ENCODE measurements at places on chromosomes 12 and 14.

- DNase-seq = no peak
These were observed 6.0 kb downstream of the ALKBH2 start for GRCh38 chr12:109087250-109087649.

DNA sequence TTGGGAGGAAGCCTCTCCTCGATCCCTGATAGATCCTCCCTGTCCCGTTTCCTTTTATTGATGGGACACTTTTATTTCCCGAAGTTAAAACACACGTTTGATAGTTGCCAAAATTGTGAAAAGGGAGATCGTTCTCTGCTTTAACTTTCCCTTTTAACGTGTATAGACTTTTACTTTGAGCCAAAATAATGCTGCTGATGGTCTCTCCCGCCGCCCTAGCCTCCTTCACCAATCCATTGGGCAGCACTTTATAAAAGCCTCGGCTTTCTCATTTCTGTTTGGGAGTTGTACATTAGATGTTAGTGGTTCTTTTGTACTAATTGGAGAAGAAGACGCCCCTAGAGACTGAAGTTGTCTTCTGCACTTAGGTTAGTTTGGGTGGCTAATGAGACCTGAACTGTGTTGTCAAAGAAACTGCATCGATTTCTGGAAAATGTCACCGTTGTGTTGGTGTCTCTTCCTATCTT is 1.4 kb downstream of the TMTC2 start:
- DNase-seq = no peak

GRCh38 chr14:21653331-21653885 is at the start of gene OR4E2:
TSS of gene OR4E2 (plus strand) at chr14:21653835. CDS start at chr14:21665083, 11,248 bp downstream.
- DNase-seq = no peak

- no peak for DNase-seq
These were observed 9.7 kb downstream of the NAP1L1 start for GRCh38 chr12:76074701-76075336.

GRCh38 chr12:110862329-110862728 is 15.5 kb downstream of the CCDC63 start:
- no peak for DNase-seq

GRCh38 chr14:29442696-29443095 is 485.0 kb downstream of the PRKD1 start:
- no peak for DNase-seq

DNA sequence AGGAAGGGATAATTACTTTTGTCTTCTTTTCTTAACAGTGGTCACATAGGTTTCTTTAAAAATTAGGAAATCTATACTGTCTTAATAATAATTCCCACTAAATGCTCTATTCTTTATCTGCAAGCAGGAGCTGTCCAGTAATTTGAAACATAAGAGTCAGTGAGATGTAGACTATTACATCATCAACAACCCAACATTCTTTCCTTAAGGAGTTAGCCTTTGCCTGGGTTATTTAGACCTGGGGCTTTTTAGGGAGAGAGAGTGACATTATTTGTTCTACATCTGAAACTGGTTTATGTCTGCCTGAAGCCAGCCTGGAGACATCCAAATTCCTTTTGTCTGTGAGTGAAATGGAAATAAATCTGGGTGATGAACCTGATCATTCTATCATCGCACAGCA is 294.4 kb downstream of the TMTC2 start:
- no peak for DNase-seq

- no peak for DNase-seq
These were observed 3.4 kb downstream of the ABCD2 start for GRCh38 chr12:39616251-39616650.

GRCh38 chr12:123997033-123997822 is 24.2 kb downstream of the ZNF664 start:
- no peak for DNase-seq

DNA sequence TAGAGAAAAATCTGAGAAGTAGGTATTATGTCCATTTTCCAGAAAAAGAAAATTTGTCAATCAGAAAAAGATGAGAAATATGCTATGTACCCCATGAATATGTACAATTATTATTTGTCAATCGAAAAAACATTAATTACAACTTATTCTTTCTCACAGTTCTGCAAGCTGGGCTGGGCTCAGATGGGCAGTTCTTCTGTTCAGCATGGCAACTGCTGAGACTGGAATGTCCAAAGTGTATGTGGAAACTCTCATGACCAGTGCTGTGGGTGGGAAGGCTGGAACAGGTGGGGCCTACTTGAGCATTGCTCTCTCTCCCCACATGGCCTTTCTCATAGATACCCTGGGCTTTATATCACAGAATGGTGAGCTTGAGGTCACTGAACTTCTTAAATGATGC is 450.3 kb upstream of the TBX3 start:
- DNase-seq = no peak

GRCh38 chr12:14560904-14561574 is 6.6 kb downstream of the PLBD1 start:
- DNase-seq = no peak

- DNase-seq = no peak
These were observed 59.7 kb downstream of the DAO start for GRCh38 chr12:108939594-108939993.

DNA sequence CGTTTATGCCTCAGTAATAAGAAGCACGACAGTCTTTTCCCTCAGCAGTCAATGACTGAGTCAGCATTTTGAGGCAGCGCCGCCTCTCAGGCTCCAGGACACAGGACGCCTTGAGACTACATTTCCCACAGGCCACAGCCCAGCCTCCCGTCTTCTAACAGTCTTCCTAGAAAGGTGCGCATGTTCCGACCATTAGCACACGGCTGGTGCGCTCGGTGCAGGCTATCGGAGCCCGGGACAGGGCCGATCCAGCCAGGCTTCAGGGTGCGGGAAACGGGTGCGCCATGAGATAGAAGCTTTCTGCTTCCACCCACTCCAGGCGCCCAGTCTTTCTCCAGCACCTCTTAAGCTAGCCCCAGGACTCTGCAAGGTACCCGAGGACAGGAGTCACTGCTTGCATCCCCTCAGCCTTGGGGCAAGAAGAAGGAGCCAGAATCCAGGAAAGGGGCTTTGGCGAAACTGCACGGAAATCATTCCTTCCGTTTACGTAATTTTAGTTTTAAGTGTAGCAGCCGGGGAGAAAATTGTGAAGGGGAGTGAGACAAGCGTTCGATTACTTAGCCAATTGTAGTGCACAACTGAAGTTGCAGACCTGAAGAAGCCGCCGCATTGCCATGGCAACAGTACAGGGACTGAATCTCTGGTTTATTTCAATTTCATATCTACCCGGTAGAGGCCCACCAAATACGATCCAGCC is 54.0 kb downstream of the ZNF641 start:
- DNase-seq = peak; percentile 11

GRCh38 chr12:125129179-125129571 is 63.9 kb downstream of the AACS start:
- DNase-seq = no peak

DNA sequence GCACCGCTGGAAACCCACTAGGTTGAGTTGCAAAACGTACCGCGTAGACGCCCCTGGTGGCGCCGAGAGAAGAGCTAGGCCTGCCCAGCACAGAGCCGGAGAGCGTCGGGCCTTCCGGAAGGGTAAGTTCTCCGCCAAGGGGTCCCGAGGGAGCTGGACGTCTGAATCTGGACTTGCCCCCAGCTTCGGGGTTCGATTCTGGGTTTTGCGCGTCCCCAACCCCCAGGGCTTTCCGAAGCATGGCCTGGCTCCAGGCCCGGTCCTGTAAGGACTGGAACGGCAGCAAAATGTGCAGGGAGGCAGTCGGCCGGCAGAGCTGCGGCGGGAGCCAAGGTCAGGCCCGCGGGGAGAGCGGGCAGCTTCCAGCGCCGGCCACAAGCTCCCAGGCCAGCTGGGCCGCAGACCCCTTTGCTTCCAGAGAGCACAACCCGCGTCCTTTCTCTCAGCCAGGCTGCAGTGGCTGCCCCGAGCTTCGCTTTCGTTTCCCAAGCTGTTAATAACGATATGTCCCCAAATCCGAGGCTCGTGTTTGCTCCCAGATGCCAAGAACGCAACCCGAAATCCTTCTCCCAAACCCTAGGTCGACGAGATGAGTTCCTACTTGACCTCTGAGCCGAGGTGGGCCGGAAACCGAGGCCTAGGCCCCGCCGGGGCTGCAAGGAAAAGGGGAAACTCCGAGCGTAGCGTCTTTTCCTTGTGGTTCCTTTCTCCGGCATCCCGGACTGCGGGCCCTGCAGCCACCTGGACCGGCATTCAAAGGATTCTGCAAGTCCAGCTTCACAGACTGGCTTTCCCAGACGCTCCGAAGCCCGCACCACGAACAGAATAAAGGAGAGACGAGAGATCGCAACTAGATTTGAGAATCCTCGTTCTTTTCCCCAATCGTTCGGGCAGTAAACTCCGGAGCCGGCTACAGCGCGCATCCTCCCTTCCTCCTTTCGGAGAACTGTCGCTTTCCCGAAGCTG is 3.2 kb upstream of the TBX5 start:
- no peak for DNase-seq

DNA sequence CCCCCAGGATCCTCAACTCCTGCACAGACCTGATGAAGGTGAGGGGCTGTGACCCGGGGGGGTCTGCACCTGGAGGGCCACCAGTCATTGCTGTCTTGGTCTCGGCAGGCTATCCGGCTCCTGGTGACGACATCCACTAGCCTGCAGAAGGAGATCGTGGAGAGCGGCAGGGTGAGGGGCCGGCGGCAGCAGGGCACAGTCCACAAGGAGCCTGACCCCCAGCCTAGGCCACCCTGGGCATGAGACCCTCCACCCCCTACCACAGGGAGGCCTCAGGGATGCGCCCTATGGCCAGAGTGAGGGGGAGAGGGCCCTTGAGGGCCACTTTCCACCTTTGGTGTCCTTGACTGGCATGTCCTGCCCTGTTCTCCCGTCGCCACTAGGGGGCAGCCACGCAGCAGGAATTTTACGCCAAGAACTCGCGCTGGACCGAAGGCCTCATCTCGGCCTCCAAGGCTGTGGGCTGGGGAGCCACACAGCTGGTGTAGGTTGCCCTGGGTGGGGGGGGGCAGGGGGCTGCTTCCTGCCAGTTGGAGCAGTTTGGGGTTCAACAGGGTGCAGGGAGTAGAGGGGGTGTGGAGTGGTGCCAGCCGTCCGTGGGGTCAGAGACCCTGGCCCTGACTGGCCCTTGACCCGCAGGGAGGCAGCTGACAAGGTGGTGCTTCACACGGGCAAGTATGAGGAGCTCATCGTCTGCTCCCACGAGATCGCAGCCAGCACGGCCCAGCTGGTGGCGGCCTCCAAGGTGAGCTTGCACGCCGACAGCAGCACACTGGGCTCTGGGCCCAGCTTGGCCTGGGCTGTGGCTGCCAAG is 25.0 kb downstream of the HIP1R start:
- DNase-seq = peak; percentile 73

DNA sequence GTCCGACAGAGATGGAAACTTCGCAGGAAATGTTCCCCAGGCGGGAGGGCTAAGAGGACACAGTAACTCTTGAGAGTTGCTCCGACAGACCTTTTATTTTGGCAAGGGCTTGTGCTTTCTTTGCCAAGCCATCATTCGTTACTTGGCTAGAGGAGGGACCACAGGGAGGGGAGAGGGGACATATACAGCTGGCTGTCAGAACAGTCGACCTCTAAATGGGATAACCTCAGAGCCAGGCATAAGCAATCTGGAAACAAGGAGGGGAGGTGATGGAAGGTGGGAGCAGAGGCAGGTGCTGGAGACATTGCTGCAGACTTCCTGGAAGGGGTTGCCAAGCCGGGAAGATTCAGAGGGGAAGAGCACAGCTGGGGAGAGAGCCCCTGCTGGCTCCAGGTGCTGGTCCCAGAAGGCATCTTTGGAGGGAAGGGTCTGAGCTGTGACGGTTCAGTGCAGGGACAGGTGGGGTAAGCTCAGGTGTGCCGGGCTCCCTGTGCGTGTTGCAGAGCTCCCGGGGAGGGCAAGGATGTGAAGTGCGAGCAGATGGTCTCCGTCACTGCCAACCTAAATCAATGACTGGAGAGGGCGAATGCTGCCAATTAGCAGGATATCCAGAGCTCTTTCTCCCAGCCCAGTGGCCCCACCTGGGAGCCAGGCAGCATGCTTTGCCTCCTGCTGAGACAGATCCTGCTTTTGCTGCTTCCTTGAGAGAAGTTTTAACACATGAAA is 50.1 kb downstream of the CHST11 start:
- no peak for DNase-seq

GRCh38 chr12:54300732-54301427 is at the start of gene NFE2:
TSS of gene NFE2 (minus strand) at chr12:54301015. CDS start at chr12:54295248, 5,767 bp downstream.
- no peak for DNase-seq

DNA sequence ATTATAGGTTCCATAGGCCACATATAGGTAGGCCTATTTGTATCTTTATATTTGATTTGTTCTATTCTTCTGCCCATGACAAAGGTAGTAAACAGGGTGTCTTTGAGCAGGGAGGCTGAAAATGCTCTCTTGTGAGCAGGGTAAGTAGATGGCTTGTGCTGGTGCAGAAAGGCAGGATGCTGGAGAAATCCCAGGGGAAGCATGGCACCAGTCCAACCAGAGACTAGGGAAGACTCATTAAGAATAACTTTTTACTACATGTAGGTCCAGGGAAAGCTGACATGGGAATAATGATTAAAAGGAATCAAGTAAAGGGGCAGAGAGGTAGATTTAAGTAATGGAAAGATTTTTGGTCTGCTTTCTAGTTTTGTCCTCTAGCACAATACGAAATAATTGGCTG is 245.0 kb downstream of the RGS6 start:
- DNase-seq = no peak

DNA sequence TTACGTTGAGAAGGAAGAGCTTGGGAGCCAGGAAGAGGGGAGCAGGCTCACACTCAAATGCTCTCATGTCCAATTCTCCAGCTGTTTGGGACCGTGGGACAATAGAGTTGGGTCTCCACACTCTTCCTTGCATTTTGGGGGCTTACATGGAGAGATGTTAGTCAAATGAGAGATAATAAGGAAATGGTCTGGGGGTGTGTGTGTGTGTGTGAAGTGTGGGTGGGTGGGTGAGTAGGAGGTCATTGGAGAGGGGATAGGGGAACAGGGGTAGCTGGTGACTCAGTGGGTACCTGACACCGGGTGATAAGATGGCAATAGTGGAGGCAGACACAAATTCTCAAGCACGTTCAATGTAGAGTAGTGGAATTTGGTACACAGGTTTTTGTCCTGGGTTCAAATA is 68.0 kb downstream of the B4GALNT3 start:
- no peak for DNase-seq

DNA sequence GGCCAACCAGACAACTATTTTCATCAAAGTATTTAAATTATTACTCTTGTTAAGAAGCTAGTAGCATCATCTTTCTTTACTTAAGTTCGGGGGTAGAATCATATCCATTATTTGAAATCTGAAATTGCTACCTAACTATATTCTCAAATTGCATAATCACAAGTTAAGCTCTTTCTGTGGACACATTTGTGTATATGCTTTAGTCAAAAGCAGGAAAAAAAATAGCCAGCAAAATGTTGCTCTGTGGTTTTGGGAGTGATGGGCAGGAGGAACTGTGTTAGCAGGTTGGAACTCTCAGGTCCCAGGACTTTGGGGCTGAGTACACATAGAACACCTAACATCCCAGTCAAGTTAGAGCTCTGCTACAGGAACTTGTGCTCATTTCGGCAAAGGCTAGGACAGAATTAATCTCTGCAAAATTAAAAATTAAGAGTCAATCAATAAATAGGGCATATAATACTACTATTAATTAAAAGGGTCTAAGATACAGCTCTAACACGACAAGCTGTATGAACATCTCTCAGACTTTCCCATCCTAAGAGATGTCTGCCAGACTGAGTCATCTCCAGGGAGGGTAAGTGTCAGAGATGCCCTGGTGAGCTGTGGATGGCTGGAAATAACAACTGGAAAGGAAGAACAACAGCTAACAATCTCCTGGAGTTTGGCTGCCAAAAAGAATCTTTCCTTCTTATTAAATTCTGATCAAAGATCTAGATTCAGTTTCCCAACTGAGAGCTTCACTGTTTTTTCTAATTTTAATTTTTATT is 203.5 kb upstream of the GZMB start:
- no peak for DNase-seq

Measured in activated CD4-positive, alpha-beta T cell treated with anti-CD3 and anti-CD28 coated beads for 1 hour (primary cell).